Mammary microvascular endothelial cell (primary cell): ENCODE measurements at places on chromosomes 5 and 9. TPM values are rescaled to one million over a fixed set of nuclear protein-coding genes. Genes with fewer than 3 reads are reported as not detected.

WDR38 gene
- 0.15 TPM in 1 of 2 replicates, not detected in the other for total RNA-seq

ALDH7A1 gene
- 15.8 and 19.6 TPM in 2 replicates for total RNA-seq

ROR2 gene
- total RNA-seq = 0.15 TPM in 1 of 2 replicates, not detected in the other

HAPLN1 gene
- total RNA-seq = not detected in 2 replicates

TPPP gene
- total RNA-seq = 0.05 and 0.07 TPM in 2 replicates

HNRNPK gene
- 638 and 652 TPM in 2 replicates for total RNA-seq

SLC25A2 gene
- total RNA-seq = 0.15 TPM in 1 of 2 replicates, not detected in the other

SLC27A4 gene
- 45.0 and 56.6 TPM in 2 replicates for total RNA-seq

KCNN2 gene
- total RNA-seq = 1.6 and 2.1 TPM in 2 replicates

IL7R gene
- total RNA-seq = 1.8 and 3.8 TPM in 2 replicates

NTNG2 gene
- not detected in 2 replicates for total RNA-seq

LEAP2 gene
- total RNA-seq = 0.39 TPM in 1 of 2 replicates, not detected in the other

RAB3C gene
- 0.27 and 1.4 TPM in 2 replicates for total RNA-seq

ZDHHC11B gene
- not detected in 2 replicates for total RNA-seq

CDX1 gene
- not detected in 2 replicates for total RNA-seq

CARTPT gene
- total RNA-seq = not detected in 2 replicates

SPINK6 gene
- total RNA-seq = not detected in 2 replicates

C9orf50 gene
- 0.47 TPM in 1 of 2 replicates, not detected in the other for total RNA-seq

CXCL14 gene
- total RNA-seq = not detected in 2 replicates

HRH2 gene
- total RNA-seq = not detected in 2 replicates

EMB gene
- total RNA-seq = 0.30 and 0.67 TPM in 2 replicates

SHB gene
- 26.2 and 34.1 TPM in 2 replicates for total RNA-seq

ARL10 gene
- total RNA-seq = 3.6 and 6.7 TPM in 2 replicates

FBP1 gene
- 15.2 and 15.8 TPM in 2 replicates for total RNA-seq

CCDC187 gene
- not detected in 2 replicates for total RNA-seq

OMD gene
- not detected in 2 replicates for total RNA-seq
